ENCODE measurements at places on chromosomes 7 and 10.

DNA sequence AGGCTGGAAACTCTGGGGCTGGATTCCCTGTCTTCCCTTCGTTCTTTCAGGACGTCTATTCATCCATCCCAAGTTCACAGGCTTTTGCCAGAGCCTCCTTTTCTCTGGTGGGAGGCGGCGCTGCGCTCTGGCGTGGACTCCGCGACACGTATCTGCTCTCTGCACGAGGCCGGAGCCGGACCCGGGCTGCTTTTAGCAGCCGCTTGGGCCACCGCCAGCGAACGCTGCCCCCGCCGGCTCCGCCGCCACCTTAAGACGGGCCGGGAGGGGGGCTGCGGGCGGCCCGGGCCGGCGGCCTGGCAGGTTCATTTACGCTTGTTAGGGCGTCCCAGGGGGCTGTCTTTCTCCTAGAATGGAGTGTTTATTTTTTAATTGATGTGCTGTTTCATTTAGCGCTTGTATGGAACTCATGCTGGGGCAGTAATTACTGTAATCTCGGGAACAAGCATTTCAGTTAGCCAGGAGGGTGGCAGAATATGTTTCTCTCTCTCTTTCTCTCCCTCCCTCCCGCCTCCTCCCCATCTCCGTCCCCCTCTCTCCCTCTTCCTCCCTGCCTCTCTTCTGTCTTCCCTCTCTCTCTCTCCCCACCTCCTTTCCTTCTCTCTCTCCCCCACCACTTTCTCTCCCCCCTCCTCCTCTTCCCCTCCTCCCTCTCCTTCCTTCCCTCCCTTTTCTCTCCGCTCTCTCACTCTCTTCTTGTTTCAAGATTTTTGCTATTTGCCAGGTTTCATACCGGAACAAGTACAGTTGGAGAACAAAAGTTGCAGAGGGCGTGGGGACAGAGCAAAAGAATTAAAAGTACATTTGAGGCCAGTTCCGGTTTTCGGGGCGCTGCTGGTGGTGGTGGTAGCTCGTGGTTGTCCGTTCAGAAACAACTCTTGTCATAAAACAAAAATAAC lies 1.3 kb upstream of the FZD8 start:
- peak; percentile 60 for DNase-seq

GRCh38 chr7:149853157-149853556 lies 15.0 kb downstream of the ZNF862 start:
- DNase-seq: no peak

- no peak for DNase-seq
Measured at GRCh38 chr10:132885451-132886210, 56.7 kb downstream of the CFAP46 start.

GRCh38 chr7:51160990-51161615 lies 155.5 kb downstream of the COBL start:
- DNase-seq: peak; percentile 85

GRCh38 chr10:112533916-112534315 lies 86.9 kb downstream of the VTI1A start:
- no peak for DNase-seq

GRCh38 chr10:1019362-1019761 lies 6.3 kb downstream of the IDI2 start:
- DNase-seq: no peak

GRCh38 chr10:125396676-125397075 lies 236.3 kb upstream of the CTBP2 start:
- no peak for DNase-seq

- peak; percentile 75 for DNase-seq
Measured at GRCh38 chr7:128361411-128362379, at the start of gene PRRT4. Gene PRRT4 (minus strand): TSS chr7:128361690.

- DNase-seq: no peak
Measured at GRCh38 chr10:33780961-33781360, 446.5 kb upstream of the NRP1 start.

GRCh38 chr7:155997431-155998327 lies 185.4 kb upstream of the SHH start:
- DNase-seq: no peak

GRCh38 chr10:99232360-99232999 lies 3.2 kb downstream of the HPSE2 start:
- peak; percentile 40 for DNase-seq

GRCh38 chr7:108130261-108130660 lies at the start of gene LAMB4:
Gene LAMB4 (minus strand): TSS chr7:108130361. CDS start chr7:108123164, 7,197 bp downstream.
- DNase-seq: no peak

DNA sequence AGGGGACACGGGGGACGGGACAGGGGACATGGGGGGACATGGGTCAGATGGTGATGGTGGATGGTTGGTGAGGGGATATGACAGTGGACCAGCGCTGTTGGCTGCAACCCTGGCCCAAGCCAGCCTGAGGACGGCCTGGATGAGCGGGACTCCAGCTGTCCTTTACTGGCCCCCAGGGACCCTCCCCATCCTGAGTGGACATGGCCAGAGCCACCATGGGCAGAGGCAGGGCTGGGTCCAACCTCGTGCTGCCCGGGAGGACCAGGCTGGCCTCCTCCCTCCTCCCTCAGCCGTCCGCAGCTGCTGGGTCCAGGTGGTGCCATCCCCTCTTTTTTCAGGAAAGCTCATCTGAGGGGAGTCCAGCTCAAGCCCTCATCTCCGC lies 30.4 kb downstream of the GET4 start:
- DNase-seq: peak; percentile 58

- peak; percentile 53 for DNase-seq
Measured at GRCh38 chr7:74606909-74607510, 50.5 kb upstream of the GTF2I start.

GRCh38 chr10:20481054-20481453 lies 416.1 kb downstream of the NEBL start:
- DNase-seq: no peak

GRCh38 chr7:121204537-121204936 lies 124.3 kb upstream of the WNT16 start:
- DNase-seq: no peak

GRCh38 chr10:124267911-124268549 lies 150.7 kb downstream of the OAT start:
- DNase-seq: no peak

DNA sequence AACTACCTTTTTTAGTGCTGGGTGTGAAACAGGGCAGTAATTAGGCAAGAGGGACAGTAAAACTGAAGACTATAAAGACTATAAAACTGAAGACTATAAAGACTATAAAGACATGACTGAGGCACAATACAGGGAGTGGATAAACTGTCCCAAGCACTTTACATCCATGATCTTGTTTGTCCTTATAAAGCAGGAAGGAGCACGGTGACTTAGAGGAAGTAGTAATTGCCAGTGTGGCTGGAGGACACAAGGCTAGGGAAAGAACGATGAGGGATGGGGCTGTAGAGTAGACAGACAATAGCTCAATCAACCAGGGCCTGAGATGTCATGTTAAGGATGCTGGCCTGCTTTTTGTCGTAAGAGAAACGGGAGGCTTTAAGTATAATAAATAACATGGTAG lies 26.0 kb downstream of the DNAJC12 start:
- no peak for DNase-seq

DNA sequence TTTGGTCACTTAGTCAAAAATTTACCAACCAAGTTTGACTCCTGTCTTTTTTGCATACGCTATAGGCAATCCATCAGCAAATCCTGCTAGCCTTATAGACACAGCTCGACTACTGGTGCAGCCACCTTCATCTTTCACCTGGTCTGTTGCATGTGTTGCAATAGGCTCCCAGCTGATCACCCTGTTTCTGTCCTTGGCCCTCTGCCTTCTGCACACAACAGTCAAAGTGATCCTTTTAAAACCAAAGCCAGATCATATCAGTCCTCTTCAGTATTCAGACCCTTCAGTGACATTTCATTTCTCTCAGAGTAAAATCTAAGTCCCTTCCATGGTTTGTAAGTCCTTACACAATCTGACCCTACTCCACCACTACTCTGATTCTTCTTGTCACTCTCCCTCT lies 10.9 kb upstream of the CDK6 start:
- no peak for DNase-seq

GRCh38 chr7:96061009-96061408 lies 260.9 kb downstream of the SLC25A13 start:
- DNase-seq: no peak

DNA sequence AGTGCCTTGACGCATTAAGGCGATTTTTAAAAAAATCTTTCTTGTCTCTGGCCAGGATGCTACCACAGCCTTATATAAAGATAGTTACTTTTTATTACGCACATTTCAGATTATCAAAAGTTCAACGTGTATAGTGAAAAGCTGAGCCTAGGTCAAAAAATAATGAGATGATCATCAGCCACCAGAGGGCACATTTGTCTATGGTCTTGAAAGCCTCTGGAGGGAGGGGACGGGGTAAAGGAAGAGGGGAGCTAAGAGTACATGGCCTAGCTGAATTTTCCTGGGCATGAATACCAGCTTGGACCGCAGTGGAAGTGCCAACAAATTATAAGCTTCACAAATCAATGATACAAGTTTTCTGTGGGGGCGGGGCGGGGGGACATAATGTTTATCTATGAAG lies 285.9 kb upstream of the SMIM30 start:
- peak; percentile 21 for DNase-seq

- DNase-seq: no peak
Measured at GRCh38 chr7:12638851-12639456, 48.5 kb upstream of the ARL4A start.

- DNase-seq: no peak
Measured at GRCh38 chr7:84939888-84940287, 247.0 kb downstream of the SEMA3D start.
